Stimulated activated CD8-positive, alpha-beta memory T cell treated with anti-CD3 and anti-CD28 coated beads, Interleukin-7, amount 100 ng/mL, for 1 hour (primary cell): ENCODE measurements at places on chromosomes 3 and 15.

GRCh38 chr3:116118475-116119169 lies 326.7 kb downstream of the LSAMP start:
- no peak for DNase-seq

- no peak for DNase-seq
Measured at GRCh38 chr15:67915461-67916374, 75.9 kb upstream of the RNU6-1 start.

GRCh38 chr3:58672451-58672850 lies 5.9 kb upstream of the FAM3D start:
- no peak for DNase-seq

DNA sequence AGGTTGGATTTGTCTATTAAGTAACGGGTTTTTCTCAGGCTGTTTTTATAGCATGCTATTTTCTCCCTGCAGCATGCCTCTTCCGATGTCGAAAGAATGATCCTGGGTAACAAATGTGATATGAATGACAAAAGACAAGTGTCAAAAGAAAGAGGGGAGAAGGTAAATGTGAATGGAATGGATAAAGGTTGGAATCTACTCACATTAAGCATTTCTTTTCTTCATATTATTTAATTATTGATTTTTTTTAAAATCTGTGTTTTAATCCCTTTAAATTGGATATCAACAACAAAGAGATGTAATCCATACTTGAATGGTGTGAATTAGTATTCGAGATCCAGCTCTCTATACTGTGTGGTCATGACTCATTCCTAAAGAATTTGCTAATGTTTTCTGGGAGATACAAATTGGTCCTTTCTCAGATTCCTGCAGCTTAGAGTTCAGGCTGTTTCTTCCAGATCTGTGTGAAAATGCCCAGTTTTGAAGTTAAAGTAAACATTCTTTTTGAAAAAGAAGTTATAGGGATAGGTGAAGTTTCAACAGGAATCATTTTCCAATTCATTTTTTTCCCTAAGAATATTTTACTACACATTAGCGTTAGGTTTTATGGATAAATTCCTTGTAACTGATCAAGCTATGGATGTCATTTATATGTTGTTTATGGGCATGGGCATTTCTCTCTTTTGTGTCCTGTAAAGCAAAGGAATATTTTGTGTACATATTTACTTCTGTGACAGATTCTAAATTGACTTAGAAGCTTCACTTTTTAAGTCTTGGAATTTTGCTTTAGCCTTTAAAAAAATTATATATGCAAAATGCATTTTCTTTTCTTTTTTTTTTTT lies 20.8 kb upstream of the APH1B start:
- DNase-seq = no peak
